A172 (cell line): ENCODE measurements at places on chromosomes 5 and 9.

- no peak for DNase-seq
Measured at GRCh38 chr9:93260263-93261066, 76.5 kb downstream of the WNK2 start.

GRCh38 chr5:163995206-163995605 lies 489.8 kb downstream of the MAT2B start:
- no peak for DNase-seq

GRCh38 chr5:89584339-89584956 lies 701.5 kb upstream of the MEF2C start:
- DNase-seq = peak; percentile 84

DNA sequence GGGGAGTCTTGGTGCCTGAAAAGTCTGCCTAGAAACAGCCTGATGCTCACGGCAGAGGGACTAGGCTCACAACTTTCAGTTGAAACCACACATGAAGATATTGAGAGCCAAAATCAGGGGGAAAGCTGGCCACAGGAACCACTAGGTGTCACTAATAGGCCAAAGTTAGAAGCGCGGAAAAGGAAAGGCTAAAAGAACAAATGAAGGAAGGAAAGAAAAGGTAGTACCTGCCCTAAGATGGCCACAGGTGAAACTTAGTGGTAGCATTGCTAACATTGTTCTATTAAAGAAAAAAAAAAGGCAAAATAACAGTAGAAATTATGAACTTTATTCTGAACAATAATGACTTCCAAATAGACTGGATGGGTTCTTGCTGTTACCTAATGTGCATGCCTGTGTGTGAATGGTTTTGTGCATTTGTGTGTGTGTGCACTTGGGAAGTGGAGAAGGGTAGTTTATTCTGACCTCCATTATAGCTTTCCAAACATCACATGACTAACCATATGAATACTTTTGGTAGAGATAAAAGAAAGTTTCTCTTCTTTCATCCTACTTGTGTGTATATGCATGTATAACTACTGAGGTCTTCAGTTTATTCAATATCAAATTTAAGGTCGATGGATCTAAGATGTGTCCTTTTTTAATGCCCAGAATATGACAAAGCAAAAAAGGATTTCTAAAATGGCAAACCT lies 2.1 kb upstream of the RFESD start:
- DNase-seq = peak; percentile 63

DNA sequence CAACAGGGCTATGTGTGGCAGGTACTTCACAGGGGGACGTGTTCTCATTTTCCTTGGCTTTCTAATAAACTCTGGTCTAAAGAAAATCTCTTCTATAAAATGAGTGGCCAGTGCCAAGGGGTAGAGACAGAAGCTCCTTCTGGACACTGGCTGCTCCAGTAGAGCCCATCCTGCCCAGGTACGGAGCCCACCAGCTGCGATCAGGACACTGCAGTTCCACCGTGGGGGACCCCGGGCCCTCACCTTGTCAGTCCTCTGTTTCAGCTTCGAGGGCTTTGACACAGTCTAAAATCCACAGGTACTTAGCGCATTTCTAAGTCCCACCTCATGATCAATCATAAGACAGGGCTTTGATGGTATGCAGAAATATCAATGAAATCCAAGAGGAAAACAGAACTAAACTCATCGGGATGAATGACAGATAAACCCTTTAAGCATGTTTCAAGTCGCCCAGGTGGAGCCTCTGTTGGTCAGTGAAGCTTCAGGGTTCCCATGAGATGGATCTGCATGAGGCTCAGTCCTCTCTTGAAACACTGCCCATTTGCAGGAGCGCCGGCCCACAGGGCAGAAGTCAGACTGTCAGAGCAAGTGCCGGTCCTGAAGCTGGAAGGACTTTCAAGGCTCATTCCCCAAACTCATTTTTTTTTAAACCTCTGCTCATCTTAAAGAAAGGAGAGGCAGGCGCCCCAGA lies 20.3 kb upstream of the TERT start:
- DNase-seq = no peak

DNA sequence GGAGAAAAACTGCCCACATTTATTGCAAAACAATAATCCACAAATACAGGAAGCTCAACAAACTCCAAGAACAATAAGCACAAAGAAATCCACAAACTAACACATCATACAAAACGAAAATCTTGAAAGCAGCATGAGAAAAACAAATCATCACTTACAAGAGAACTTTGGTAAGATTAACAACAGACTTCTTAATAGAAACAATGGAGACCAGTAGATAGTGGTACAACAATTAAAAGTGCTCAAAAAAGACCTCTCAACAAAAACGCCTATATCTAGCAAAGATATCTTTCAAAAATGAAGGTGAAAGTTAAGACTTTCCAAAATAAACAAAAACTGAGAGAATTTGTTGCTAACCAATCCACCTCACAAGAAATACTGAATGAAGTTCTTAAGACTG lies 38.4 kb downstream of the CDKL3 start:
- DNase-seq = no peak

DNA sequence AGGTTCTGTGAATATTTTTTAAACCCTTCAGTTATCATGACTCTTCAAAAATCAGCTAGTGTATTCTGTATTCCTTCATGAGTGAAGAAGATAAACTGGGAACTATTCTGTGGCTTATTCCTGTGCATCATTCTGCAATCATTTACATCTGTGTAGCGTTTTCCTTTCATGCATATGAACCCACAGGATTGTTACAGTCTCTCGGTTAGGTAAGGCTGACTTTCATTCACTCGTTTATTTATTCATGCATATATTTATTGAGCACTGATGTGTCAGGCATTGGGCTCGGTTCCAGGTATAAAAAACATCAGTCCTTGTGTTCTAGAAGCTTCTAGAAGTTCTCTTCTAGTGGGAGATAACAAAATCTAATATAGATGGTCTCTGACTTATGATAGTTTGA lies 318.4 kb downstream of the MAN2A1 start:
- no peak for DNase-seq

DNA sequence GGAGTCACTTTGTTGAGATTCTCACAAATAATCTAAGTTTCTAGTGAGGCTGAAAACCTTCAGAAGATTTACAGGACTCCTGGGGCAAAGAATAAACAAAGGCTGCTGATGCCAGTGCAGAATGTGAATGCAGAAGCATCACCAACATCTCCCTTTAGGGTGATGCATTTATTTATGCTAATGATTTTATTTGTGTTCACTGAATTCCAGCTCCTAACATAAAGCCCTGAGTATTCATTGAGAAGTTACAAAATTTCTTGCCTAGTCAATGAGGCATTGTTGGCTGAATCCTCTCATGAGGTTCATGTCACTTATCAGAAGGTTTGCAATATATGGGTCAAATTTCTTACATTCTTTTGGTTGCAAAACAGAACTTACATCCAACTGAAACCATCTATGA lies 70.0 kb downstream of the GRIN3A start:
- no peak for DNase-seq

DNA sequence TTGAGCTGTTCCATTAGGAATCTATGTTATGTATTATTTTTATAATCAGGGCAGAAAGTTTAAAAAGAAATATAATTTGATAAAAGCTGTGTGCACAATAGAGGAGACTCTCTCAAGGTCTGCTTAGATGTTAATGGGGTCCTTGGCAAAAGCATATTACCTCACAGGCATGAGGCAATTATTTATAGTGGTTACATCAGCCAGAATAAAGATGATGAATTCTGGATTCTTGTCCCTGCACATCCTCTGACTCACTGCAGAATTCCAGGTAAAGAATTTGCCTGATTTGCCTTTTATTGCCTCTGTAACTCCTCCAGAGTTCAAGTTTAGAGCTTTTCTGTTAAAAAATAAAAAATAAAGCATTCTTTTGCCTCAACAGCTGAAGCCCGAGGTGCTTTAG lies 253.6 kb downstream of the MAST4 start:
- peak; percentile 25 for DNase-seq

DNA sequence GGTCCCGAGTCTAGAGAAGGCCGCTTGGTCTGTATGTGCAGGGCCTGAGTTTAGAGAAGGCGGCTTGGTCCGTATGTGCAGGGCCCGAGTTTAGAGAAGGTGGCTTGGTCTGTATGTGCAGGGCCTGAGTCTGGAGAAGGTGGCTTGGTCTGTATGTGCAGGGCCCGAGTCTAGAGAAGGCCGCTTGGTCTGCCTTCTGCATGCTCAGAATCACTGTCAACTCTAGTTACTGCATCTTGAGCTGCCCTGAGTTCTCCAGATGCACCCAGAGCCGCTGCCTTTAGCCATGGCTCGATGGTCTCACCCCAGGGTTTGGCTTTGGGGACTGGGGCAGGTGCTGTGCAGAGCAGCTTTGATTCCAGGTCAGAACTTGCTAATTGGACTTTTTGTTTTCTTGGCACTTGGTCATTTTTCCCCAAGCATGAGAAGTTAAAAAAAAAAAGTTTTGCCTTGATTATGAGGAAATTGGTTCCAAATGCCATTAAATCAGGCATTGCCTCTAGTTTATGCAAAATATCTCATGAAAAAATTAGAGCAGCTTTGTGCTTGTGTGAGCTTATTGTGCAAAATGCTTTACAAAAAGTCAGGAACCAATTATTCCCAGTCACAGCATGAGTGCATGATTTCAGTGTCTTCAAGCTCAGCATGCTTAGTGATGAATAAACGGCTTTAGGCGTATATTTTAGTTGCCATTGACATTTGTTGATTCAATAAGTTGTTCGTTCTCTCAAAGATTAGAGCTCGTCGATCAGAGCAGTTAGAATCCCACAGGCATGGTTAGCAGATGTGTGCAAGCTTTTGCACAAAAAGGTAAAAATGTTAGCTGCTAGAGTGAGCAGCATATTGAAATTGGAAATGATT lies 25.4 kb upstream of the EXOC3 start:
- DNase-seq = no peak

DNA sequence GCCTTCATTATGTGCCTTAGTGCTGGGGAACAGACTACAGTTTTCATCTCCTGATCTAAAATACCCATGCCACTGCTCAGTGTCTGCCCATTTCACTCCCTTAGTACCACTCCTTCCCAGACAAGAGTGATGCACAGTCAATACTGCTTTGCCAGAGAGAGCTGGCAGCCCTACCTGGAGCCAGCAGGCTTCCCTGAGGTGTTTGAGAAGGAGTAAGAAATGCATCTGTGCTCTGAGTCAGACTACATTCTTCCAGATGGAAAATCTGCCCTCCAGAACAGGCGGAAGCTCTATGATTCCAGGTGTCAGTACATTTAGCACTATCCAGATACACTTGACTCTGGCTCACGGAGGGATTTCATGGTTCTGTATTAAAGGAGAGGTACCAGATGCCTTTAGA lies 209.8 kb downstream of the BRINP1 start:
- DNase-seq = no peak
